ENCODE measurements at places on chromosomes 11 and 22.
A peak's percentile ranks its signal among the peaks of the same experiment; 100 is the strongest.

- no peak for DNase-seq
These were observed 125.4 kb downstream of the CASP12 start for GRCh38 chr11:104772806-104773241.

GRCh38 chr22:29901354-29901753, 18.4 kb downstream of the MTMR3 start:
- peak; percentile 46 for DNase-seq

GRCh38 chr11:95327273-95327948, 96.4 kb upstream of the SESN3 start:
- DNase-seq: no peak

DNA sequence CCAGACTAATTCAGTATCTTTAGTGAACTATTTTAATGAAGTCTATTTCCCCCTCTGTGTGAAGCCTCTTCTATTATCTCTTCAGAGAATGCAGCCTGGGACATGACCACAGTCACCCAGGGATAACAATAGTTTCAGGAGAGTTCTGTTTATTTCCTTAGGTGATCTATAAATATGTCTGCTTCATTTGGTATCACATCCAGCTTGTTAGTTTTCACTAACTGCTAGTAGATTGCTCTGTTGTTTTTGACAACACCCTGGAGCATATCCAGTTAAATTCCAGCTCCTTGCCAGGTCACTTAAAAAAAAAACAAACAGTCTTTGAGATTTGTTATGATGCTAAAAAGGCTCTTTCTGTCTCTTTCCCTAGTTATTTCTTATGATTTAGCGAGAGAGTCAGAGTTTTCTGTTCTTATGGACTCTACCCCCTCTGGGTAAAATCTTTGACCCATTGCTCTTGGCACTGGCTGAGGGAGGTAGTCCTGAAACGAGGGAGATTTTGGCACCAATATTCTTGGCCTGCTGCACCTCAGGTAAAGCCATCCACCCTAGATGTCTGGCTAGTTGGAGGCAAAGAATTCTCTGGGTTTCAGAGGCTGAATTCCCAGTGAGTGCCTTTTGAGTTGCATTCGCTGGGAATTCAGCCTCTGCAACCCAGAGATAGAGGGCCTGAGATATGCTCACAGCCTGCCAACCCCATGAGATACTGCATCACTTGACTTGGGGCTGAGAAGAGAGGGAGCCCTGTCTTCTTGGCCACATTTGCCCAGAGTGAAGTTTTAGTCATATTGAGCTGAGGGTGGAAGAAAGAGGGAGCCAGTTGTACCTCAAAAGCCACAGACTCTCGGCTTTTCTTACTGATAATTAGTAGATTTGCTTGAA, 159.1 kb downstream of the PGR start:
- DNase-seq: no peak

GRCh38 chr22:50677493-50678217, 5.0 kb downstream of the SHANK3 start:
- no peak for DNase-seq

- DNase-seq: no peak
These were observed 158.5 kb downstream of the CCDC34 start for GRCh38 chr11:27204529-27204928.

- no peak for DNase-seq
These were observed 293.8 kb upstream of the B3GAT1 start for GRCh38 chr11:134705858-134706257.

- DNase-seq: no peak
These were observed 206.7 kb downstream of the SBF2 start for GRCh38 chr11:10087186-10087922.

DNA sequence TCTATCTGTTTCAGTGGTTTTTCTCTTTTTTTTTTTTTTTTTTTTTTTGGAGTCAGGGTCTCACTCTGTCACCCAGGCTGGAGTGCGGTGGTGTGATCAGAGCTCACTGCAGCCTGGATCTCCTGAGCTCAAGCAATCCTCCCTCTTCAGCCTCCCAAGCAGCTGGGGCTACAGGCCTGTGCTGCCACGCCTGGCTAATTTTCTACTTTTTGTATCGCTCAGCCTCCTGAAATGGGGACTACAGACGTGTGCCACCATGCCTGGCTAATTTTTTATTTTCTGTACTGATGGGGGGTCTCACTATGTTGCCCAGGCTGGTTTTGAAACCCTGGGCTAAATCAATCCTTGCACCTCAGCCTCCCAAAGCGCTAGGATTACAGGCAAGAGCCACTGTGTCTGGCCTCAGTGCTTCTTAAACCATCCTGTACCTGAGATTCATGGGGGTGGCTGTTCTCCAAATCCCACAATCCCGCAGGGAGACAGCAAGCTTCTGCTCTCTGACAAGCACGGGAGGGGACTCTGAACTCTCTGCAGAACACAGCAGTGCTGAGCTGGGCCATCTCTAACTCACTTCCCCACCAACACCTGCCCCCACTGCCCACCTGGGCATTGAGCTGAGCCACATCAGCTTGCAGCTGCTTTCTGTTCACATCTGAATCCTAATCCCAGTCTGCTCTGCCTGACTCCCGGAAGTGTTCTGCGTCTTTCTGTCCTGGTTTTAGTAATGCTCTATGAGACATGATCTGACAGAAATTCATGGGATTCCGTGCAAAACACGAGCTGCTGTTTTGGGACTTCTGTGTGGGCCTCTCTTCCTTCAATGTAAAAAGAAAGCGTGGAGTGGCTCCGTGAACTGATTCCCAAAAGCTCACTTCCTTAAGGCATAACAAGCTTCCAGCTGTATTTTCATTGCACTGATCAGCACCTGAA, 400.0 kb downstream of the LARGE1 start:
- DNase-seq: no peak

- no peak for DNase-seq
These were observed 11.3 kb downstream of the SLC17A6 start for GRCh38 chr11:22349491-22349890.

- DNase-seq: no peak
These were observed 117.7 kb upstream of the RCN1 start for GRCh38 chr11:31973172-31973571.

DNA sequence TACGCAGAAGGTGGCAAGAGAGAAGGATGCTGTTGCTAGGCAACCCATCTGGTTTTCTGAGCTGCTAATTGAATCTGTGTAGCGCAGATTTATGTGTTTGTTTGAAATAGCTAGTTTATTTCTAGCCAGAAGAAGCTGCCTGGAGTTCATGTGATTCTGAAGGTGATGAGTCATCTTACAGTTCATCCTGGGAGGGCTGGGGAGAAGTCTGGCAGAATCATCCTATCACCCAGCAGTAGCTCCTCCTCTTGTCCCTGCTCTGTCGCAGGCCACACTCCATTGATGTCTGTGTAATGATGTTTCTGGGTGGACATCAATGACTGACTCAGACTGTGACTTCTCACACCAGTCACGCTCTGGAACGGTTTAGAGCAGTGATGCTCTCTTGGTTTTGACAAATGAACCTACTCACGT, 4.8 kb upstream of the FBXO7 start:
- DNase-seq: peak; percentile 4

DNA sequence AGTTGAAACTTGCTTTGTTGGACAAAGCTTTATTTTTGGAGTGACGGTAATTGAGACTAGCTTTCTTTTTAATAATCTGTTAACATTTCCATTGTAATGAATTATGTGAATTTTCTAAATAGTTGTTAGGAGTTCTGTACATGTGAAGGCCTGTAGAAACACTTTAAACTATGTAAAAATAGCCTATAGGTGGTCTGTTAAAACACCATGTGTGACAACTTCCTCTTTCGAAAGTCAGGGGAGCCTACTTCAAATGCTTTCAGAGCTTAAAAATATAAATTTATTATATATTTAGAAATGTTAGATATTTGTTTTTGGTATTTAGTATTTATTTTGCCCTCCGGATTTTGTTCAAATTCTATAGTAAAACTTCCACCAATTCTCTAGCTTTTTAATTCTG, 28.7 kb downstream of the DDIAS start:
- DNase-seq: no peak

- no peak for DNase-seq
These were observed 44.8 kb upstream of the AMPD3 start for GRCh38 chr11:10410106-10410843.

- DNase-seq: peak; percentile 91
These were observed 27.1 kb downstream of the ARAP1 start for GRCh38 chr11:72724851-72725723.

GRCh38 chr11:18312012-18312411, 9.9 kb downstream of the HPS5 start:
- no peak for DNase-seq

DNA sequence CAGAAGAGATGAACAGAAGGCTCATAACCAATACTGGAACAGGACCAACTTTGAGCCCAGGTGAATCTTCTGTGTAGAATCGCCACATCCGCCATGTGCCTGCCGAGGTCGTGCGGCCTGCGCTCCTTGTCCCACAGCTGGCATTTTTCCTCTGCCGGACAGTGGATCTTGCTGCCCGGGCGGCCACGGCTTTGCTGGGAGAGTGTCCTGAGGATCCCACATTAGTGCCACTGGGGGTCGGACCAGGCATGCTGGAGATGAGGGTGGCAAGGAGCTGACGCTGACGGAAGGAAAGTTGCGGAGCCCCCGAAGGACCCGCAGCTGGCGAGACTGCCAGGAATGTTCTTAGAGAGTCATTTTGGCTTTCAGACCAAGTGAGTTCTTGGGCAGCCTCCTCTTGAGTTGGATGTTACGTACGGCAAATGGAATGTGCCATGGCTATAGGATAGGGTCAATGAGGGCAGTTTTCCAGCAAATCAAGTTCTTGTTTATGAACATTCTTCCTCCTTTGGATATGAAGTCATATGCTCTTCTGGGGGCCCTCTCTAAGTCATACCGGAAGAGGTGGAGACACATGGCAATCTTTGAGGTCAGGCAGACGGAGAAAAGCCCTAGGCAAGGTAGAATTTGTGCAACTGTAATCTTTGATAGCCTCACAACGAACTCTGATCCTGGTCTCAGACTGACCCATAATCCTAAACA, 57.4 kb upstream of the NUP160 start:
- DNase-seq: no peak

- DNase-seq: no peak
These were observed 446.6 kb downstream of the TBC1D22A start for GRCh38 chr22:47209040-47209514.

DNA sequence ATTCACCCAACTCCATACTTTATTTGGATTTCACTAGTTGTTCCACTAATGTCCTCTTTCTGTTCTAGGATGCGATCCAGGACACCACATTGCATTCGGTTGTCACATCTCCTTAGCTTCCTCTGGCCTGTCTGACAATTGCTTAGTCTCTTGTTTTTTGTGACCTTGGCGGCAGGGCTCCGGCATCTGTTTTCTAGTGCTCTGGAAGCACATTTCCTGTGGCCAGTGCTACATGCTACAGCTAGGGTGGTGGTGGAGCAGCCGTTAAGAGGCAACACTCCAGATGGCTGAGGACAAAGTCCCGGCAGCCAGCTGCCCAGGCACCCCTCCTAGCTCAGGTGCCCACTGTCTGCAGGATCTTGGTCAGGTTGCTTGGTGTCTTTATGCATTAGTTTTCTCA, 6.8 kb downstream of the STX3 start:
- DNase-seq: no peak

DNA sequence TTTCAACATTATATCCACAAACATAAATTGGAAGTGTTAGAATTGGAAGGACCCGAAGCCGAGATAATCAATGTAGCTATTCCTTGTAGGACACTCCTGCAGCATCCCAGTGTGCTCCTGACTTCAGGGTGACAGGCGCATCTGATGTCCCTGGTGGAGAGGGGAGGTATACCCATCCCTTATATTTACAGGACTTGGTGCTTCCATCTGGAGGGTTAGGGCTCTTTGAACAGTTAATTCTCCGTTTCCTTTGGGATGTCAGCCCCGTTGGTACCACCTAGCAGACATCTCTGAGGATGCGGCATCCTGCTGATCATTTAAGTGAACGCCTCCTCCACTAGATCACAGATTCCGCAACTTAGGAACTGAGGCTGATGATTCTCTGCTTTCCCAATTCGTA, 451.3 kb downstream of the OPCML start:
- DNase-seq: no peak

- no peak for DNase-seq
These were observed 69.9 kb downstream of the FZD4 start for GRCh38 chr11:86885311-86885710.

Data from KBM-7 (cell line).